Lower leg skin (tissue), 4 donors: ENCODE measurements at places on chromosomes 6 and 20.
A peak's percentile ranks its signal among the peaks of the same experiment; 100 is the strongest.

DNA sequence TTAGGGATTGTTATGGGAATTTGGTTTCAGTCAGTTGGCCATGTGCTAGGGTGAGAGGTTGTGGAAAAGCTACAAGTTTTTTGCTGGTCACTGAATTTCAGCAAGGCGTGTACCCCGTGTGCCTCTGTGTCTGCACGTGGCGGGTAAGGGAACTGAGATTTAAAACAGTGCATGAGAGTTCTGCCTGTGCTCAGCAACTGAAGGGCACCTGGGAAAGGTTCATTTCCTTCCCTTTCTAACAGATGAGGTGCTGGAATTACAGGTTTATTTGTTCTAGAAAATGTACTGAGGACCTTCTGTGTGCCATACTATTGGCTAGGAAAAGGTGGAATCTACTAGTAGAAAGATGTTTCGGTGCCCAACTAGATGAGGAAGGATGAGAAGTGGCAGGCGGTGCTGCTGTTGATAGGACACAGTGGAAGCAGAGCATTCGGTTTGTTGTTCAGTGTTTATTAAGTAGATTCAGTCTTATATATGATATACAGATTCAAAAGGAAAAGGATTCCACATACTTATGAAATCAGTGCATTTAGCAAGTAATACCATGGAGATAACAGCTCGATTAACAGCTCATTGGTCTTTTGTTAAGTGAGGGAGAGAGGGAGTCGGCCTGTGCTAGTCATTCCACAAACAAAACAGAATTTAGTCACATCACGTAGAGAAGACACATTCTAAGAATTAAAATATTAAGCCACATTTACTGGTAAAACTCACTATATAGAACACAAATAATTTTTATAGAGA lies 84.7 kb downstream of the ASXL1 start:
- DNase-seq = no peak

DNA sequence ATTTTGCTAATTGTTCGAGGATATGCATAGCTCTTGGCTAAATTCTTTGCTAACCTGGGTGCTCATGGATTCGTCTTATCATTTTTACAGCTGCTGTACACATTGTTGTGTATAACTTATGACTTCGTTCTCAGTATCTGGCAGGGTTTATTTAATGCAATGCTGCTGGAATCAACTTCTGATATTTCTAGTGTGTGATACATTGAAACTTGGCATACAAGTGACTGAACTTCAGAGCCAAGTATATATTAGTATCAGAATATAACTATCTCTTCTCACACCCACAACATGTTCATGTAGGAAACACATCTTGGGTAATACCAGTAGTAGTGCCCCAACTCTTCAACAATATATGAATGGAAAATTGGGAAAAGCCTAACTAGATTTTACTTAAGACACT lies 764.2 kb downstream of the TENT5A start:
- DNase-seq = no peak

GRCh38 chr6:89927791-89928550 lies 33.7 kb downstream of the GJA10 start:
- DNase-seq = no peak

DNA sequence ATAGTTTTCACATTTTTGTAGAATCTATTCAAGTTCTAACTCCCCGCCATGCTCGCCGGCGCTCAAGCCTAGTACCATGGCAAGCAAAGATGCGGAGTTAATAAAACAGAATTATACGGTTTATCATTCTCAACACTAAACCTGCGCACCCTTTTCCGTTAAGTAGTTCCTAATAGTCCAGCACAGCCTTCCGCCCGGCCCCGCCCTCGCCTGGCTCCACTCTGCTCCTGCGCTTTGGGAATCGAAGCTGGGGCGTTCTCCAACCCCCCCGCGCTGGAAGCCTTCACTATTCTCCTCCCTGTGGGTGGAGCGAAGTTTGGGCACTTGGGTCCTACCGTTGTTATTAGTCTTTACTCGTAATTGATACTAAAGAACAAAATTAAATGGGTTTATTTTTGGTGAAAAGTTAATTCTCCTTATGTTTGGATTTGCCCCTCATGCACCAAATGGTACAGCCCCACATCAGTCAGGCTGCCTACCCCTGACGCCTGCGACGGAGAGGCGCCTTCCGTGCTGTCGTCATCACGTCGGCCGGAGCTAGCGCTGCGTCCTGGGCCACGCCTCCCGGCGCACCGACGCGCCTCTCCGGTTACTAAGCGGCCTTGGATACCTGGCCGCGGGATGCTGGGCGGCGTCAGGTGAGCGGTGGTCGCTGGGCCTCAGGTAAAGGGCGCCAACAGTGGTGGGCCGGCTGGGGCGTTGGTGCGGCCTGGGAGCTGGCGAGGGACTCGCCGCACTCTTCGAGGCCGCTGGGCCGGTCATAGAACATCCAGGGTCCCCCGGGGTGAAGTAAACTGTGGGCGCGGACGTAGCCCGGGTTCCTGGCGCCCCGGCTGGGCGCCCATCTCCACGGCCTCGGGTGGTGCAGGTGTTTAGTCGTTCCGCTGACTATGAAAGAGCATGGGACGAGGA lies at the start of gene IFT52:
Gene IFT52, plus strand, starts transcription at position 546 of the 912 bp plus-strand sequence. CDS start 3,762 bp downstream, outside the sequence.
- DNase-seq = peak; percentile 90

DNA sequence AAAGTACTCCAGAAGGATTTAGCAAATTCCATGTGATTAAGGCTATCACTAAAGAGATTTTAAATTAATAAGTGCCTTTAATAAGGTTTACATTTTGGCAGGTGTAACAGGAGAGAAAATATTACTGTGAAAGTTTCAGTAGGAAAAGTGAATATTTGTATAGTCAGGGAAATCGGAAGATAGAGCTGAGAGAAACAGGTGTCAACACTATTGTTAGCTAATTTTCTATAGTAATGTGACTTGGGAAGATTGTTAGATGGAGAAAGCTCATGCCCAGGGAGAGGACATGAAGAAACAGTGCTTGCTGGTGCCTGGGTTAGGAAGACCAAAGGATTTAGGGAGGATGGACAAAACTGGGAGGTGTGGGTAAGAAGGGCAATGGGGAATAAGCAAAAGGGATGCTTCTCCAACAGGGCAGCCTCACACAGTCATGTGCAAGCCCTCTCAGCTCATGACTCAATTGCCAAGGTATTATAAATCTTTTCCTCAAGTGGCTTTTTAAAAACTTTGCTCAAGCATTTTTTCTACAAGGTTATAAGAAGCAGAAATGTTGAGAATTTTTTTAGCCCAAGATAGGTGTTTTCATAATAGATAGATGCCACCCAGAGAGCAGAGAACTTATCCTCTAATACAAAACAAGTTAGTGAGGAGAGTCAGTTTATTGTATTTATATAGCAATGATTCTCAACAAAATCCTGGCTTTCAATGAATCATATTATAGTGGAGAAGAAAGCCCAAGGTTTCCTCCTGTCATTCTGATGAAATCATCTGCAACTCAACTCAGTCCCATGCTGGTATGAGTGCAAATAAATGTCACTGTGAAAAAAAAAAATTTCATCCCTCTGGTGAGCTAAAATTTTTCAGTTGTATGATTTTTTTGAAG lies 325.2 kb upstream of the NT5E start:
- no peak for DNase-seq

GRCh38 chr6:74177506-74177905 lies 481.5 kb downstream of the CD109 start:
- no peak for DNase-seq

DNA sequence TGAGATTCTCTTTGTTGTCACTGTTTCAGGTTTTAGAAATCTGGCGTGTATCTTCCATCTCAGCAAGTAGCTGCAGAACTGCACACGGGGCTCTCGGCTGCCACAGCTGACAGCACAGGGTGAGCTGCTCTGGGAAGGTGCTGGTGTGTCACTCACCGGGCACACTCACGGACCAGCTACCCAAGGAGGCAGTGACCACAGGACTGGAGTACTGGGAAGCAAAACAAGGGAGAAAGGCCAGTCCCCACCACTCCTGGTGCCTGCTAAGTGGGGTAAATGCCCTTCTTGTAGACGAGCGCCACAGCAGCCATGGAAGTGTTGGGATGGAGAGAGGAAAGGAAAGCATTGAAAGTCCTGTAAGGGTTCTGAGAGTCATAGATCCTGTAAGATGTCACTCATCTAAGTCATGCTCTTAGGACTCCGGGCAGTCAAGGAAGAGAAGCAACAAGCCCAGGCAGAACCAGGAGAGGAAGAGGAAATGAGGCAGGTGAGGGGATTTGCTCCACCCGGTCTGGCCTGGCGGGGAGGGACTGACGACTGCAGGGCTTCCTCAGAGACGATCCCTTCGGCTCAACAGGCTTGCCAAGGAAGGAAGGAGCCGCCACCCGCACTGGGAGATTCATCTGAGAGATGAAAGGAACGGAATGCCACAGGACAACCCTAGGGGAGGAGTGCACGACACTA lies 48.1 kb downstream of the PRDM1 start:
- no peak for DNase-seq
